ENCODE measurements at places on chromosomes 7 and 10.

- no peak for DNase-seq
Measured at GRCh38 chr10:113214331-113214730, 264.3 kb downstream of the TCF7L2 start.

DNA sequence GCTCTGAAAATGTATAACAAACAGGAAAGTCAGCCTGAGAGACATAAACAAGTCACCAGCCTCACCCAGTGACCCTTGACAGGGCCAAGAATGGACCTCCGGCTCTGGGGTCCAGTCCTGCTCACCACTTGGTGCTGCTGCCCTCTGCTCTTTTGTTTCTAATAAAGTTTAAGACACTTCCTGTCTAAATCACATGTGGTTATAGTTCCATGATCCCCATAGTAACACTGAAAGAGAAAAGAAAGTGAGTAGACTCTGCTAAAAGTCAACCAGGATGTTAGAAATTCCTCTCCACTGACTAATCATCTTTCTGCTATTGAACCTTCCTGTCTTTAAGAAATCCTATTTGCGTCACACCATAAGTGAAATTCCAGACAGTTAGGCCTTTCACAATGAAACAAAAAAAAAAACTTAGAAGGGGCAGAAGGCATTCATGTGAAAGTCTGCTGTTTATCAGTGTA lies 179.2 kb upstream of the BET1 start:
- no peak for DNase-seq

DNA sequence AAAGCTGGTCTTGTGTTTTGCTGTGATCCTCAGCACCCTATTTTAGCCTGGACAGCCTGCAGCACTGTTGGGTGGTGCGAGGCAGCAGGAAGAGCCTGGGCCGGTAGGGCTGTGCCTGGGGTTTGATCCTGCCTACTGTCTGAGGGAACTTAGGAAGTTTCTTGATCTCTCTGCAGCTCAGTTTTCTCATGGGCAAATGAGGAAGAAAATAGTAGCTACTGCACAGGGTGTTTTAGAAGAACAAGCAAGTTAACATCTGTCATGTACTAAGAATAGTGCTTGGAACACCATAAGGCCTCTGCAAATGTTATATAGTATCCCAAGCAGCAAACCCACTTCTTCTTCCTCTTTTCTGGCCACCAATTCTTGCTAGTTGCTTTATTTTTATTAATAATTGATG lies 12.0 kb upstream of the AGR2 start:
- DNase-seq = no peak

- DNase-seq = no peak
Measured at GRCh38 chr10:27815846-27816245, 70.2 kb upstream of the MKX start.

DNA sequence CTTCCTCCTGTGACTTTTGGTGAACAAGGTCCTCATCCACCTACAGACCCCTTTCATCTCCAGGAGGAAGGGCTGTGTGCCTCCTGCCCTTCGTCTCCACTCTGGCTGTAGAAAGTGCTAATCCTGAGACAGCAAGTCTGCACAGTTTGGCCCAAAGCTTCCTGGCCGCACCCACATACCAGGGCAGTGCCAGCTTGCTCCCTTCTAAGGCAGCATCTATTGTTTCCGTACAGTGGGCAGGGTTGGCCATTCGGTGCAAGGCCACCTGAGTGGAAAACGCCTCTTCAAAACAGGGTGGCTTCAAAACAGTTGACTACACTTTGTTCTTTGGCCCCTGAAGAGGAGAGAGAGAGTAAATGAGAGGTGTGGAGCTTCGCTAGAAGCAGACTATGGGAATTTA lies 134.1 kb upstream of the KLF14 start:
- DNase-seq = no peak

DNA sequence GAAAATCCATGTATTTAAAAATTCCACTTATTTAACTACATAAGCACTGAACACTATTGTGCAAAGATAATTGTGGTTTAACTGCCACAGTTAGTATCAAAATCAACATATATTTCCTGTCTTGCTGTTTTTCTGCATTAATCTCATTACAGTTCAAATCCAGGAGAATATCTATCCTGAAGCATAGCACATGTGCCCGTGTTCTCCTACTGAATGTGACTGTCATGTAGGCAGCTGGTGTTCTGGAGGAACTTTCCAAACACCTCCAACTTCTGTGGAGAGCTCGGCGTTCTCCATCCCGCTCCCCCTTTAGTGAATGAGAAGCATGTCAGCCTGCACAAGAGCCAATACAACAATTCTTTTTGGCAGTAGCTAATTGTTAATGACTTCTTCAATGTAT lies 76.4 kb upstream of the IKZF1 start:
- no peak for DNase-seq
